ENCODE measurements at places on chromosomes 11 and 22.

GRCh38 chr11:35853971-35854370 is 89.9 kb upstream of the LDLRAD3 start:
- DNase-seq: no peak

DNA sequence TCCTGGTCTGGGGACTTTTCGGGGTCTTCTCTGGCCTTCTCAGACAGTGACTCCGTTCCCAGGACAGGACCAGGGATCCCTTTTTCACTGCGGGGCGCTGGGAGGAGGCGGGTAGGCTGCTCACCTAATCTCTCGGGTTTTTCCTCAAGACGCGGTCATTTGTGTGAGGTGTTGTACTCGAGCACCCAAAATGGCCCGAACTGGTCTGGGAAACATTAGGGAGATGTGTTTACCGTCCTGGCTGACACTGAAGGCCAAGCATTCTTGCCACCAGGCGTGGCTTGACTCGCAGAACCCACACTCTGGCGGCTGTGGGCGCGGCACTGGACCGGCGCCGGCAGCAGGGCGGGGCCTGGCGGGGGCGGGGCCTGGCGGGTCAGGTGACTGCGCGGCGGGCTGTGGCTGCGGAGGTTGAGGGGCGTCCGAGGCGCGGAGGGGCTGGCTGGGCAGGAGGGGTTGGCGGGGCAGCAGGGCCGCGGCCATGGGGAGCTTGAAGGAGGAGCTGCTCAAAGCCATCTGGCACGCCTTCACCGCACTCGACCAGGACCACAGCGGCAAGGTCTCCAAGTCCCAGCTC is at the start of gene SWAP70:
Gene SWAP70 (plus strand): TSS at position 379 of the 577 bp plus-strand sequence. CDS start 103 bp downstream, at position 482.
- DNase-seq: peak; percentile 79

DNA sequence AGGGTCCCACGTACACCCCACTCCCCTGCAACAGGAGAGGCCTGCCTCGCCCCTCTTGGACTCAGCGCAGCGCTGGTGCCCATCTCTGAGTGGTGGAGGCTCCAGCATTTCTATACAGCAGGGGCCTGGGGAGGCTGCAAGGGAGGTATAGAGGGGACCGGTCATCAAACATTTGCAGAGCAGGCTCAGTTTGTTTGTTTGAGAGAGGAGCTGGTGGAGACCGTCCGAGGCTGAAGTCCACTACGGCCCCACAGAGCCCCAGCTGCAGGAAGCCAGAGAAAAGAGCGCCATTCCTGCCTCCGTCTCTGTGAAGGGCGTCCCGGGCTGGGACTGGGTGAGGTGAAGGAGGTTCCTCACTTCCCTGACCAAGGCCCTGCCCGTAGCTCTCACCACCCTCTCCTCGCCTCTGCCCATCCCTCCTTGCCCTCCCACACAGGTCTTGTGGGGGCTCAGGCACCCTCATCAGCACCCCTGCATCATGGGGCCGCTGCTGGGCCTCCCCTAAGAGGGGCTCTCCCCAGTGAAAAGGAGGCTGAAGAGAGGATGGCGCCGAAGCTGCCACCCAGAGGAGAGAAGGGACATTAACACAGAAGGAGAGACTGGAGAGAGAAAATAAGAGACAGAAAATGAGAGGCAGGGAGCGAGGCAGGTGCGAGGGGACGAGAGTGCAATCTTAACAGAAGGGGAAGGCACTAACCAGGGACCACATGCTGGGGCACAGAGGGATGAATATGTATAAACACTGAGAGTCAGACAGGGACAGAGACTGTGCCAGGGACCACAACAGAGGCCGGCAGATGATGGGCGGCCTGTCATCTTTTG is 24.5 kb downstream of the RPUSD4 start:
- no peak for DNase-seq

DNA sequence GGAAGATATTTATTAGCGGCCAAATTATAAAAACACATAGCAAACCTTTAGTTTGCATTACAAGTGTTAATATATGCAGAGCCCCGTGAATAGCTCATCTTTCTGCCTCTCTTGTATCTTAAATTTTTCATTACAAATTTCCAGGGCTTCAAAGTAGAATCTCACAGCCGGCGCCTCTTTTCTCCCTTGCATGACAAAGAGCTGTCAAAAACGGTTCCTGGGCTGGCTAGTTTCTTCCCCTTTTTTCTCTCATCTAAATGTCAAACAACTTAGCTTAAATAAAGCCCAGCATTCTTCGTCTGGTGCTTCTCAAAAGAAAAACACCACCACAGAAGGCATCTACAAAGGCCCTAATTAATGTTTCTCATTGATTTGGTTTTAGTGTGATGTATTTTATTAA is 253.0 kb downstream of the INSC start:
- DNase-seq: no peak

DNA sequence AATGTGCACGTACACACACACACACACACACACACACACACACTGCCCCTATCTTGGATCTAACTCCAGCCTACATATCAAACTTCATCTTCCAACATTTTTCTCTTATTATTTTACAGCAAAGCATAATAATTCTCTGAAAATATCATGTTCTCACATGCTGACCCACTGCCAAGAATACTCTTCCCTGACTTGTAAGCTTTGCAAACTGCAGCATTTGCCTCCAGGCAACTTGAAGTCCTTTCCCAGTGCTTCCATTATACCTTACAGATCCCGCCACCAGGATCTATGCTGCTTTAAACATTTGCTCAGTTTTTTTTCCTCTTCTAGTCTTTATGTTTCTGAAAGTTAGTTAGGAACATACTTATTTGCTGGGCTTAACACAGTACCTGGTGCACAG is 483.3 kb upstream of the ARHGAP42 start:
- no peak for DNase-seq

DNA sequence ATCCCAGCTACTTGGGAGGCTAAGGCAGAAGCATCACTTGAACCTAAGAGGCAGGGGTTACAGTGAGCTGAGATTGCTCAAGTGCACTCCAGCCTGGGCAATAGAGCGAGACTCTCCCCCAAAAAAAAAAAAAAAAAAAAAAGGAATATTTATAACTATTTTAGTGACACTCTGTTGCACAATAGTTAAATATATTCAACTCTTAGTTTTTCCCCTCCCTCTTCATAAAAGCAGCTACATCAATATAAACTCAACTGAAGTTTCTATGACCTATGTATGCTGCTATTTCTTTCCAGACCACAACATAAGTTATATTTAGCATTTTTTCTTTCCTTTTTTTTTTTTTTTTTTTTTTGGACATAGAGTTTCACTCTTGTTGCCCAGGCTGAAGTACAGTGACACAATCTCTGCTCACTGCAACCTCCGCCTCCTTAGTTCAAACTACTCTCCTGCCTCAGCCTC is 19.2 kb downstream of the CELF1 start:
- DNase-seq: no peak

- no peak for DNase-seq
Measured at GRCh38 chr11:97354576-97354975, 964.8 kb downstream of the JRKL start.

DNA sequence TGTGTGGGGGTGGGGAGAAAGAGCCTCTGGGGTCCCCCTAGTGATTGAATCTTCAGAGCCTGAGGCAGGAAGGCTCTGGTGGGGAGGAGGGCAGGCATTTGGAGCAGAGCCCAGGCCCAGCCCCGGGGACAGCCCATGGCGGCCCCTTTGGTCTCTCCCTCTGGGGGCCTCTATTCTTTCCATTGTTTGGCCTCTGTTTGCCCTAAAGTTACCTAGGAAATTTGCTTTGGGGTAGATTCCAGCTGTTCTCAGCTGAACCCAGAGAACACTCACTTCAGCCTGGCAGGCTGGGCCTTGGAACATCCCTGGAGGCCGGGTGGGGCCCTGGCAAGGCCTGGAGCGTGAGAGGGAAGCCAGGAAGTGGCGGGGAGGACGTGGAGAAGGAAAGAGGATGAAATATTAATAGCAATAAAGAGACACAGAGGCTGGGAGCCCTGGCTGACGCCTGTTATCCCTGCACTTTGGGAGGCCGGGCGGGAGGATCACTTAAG is 22.9 kb upstream of the A4GALT start:
- DNase-seq: no peak

DNA sequence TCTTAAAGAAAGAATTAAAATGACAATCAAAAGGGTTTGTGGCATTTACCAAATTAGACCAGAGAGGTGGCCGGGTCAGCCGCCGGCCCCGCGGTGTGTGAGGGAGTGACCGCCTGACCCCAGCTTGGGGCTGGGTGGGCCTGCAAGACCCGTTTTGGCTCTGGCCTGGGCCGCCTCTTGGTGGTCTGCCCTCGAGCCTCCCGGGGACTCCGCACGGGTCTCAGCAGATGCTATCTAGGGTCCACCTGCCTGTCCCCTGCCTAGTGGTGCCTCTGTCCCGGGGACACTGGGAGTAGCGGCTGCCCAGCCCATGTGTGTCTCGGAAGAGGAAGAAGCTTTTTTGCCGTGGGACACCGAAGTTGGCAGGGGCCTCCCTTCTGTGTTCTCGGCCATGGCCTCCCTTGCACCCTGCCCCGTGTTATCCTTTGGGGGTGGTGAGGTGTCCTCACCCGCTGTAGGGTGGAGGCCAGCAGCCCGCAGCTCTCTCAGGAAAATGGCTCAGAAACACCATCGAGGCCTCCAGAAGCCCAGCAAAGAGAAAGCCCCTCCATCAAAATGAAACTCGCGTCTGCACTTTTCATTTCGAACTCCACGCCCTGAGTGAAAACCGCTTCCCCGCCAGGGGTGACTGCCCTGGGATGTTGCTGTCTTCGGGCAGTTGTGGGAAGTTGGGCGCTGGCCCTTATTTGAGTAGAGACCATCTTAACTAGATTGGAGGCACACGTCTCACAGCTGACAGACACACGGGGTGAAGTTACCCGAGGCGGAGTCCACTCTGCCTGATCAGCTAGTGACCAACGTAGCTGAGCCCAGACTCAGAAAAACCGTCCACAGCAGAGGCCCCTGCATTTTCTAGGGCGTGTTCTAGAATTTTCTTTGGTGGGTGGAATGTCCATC is 8.0 kb downstream of the CCND1 start:
- no peak for DNase-seq

GRCh38 chr11:74691755-74692154 is 39.5 kb downstream of the CHRDL2 start:
- no peak for DNase-seq

Measured in CD4-positive, alpha-beta T cell treated with Interleukin-6 for 4 hours (primary cell).